ENCODE measurements at places on chromosomes 5 and 9.

- no peak for DNase-seq
Measured at GRCh38 chr9:132221941-132222340, 60.1 kb downstream of the NTNG2 start.

GRCh38 chr5:137872466-137872865 is 4.8 kb downstream of the MYOT start:
- DNase-seq: no peak

DNA sequence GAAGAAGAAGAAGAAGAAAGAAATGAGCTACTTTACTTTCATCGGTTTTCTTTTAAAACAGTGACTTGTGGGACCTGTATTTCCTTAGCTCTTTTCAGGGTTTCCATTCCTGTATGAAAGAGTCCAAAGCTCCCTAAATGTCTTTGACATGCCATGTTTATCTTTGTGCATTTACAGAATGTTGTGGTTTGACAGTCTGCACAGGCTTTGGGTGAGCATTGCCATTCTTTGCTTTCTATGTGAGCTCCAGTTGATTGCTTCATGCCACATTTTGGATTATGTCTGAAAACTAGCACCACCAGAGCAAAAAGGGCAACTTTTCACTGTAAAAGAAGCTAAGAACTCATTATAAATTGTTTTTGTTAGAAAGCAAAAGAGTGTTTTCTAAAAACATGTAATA is 733.4 kb downstream of the TLE4 start:
- DNase-seq: no peak

- no peak for DNase-seq
Measured at GRCh38 chr5:57658018-57658417, 175.4 kb upstream of the ACTBL2 start.

- DNase-seq: no peak
Measured at GRCh38 chr9:98993570-98993945, 49.9 kb downstream of the COL15A1 start.

- DNase-seq: no peak
Measured at GRCh38 chr5:116437922-116438578, 136.6 kb downstream of the SEMA6A start.

DNA sequence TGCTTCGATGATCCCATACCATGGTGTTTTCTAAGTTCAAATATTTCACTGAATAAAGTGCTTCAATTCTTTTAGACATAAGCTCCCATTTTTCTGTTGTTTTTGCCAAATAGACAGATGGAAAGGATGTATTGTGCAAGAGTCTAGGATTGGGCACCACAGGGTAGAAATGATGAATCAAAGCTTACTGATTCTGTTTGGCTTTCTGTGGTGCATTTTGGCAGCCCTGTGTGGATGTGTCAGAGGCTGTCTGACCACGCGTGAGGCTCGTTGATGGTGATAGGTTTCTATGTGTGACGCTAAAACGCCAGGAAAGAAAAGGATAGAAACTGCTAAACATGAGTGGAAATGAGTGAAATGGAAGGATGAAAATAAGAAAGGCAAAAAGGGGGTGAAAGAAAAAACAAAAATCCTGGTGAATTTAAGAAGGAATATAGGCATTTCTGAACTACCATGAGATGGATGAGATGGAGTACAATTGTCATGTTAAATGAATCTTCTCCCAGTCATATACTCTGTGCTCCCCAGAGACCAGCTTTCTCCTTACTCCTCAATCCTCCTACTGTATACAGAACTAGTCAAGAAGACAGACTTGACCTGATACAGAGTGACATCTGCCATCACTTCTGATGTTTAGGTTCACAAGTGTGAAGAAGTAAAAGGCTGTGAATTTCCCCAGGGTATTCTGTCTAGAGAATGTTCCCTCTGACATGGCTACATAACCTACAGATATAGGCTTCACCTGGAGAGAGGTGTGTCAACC is 54.4 kb downstream of the ANKH start:
- no peak for DNase-seq

DNA sequence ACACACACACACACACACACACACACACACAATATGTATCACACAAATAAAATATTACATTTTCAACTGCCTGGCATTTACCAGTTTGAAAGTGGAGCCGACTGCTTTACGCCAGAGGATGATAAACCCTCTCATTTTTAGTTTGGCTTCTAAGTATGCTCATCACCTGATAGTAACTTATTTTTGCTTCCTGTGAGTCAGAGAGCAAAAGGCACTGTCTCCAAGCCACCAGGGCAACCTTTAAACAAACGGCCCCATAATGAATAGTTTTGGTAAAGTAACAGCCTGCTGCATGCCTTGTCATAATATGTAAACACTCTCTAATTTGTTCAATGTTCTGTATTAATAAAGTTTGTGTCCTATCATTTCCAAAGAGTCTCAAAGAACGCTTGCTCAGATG is 26.9 kb downstream of the KLF4 start:
- no peak for DNase-seq

GRCh38 chr5:171157775-171158174 is 151.3 kb upstream of the TLX3 start:
- no peak for DNase-seq

- no peak for DNase-seq
Measured at GRCh38 chr5:154437281-154437965, 8.4 kb upstream of the SAP30L start.

GRCh38 chr5:17364987-17365810 is 132.8 kb upstream of the TAF11L2 start:
- no peak for DNase-seq

DNA sequence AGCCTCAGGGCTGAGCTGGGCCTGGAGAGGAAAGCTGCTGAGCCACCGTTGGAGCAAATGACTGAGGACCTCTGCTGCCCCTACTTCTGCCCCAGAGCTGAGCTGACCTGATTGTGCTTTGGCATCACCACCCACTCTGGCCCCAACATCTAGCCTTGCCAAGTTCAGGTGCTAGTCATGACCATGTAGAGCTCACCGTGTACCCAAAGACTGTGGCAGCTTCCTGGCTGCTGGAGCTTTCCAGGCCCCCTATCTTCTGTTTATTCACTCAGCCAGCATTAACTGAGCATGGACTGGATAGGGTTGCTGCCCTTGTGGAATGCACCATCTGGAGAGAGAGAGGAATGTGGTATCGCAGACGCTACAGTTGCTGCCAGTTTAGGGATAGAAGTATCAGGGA is 49.1 kb downstream of the JADE2 start:
- DNase-seq: no peak

- DNase-seq: no peak
Measured at GRCh38 chr9:76725011-76725546, 39.2 kb upstream of the PCA3 start.

GRCh38 chr9:137488327-137488653 is 29.2 kb upstream of the NSMF start:
- DNase-seq: no peak

DNA sequence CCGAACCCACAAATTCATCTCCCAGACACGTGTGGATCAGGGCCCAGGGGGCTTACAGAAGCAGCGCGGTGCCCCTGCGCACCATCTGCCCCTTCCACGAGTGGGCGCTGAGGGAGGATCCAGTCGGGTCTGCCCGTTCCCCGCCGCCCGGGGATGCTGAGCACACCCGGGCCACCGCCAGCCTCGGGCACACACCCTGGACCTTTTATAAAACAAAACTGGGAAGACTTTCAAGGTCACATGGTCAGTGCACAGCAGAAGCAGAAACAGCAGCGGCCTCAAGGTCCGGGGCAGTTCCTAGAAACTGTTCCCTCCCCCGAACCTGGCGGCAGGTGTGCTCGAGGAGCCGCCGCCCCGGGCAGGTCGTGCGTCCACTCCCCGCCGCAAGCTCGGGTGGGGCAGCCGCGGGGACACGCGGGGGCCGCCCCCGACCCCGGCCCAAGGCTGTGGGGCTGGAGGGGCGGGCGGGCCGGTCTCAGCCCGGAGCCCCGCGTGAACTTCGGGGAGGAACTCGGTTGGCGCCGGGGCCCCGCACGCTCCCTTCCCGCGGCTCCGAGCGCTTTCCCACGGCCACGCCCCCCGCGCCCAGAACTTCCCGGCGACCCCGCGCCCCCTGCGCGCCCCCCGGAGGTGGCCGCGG is 633 bp upstream of the PPP1R26 start:
- DNase-seq: peak; percentile 84

GRCh38 chr5:114678778-114679177 is 316.9 kb downstream of the KCNN2 start:
- DNase-seq: no peak

DNA sequence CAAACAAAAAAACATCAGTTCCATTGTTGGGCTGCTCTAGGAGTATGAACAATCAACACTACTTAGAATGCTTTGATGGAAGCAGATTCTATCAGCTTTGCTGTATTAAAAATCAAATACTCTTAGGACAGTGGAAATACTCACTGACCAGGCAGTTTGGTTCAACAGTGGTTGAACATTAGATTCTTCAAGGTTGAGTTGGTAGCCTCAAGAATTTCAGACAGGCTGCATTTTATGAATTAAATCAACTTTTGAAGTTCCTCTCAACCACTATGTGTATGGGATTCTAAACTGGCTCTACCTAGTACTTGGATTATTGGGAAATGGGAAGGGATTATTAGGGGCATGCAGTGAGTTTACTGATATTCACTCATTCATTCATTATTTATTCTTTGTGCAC is 35.0 kb downstream of the ACTBL2 start:
- DNase-seq: no peak

- no peak for DNase-seq
Measured at GRCh38 chr9:132384376-132384775, 22.3 kb downstream of the TTF1 start.

DNA sequence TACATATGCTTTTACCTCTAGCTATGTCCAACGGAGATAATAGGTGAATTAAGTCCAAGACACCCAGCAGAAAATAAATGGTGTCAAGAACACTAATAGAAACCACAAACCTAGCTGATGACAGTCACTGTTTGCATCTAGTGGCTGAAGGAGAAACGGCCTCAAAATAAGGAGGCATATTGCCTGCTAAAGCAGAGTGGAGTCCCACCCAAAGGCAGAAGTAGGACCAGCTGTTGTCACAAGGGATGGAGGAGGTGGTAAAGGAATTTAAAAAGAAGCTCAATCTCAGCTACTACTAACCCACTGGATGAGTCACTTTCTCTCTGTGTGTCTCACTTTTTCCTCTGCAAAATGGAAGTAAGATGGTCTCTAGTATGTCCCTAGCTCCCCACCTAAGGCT is 224.3 kb downstream of the GRIA1 start:
- no peak for DNase-seq

- DNase-seq: no peak
Measured at GRCh38 chr9:121404906-121405305, 34.9 kb upstream of the STOM start.

- no peak for DNase-seq
Measured at GRCh38 chr5:83513491-83513890, 41.9 kb downstream of the VCAN start.

DNA sequence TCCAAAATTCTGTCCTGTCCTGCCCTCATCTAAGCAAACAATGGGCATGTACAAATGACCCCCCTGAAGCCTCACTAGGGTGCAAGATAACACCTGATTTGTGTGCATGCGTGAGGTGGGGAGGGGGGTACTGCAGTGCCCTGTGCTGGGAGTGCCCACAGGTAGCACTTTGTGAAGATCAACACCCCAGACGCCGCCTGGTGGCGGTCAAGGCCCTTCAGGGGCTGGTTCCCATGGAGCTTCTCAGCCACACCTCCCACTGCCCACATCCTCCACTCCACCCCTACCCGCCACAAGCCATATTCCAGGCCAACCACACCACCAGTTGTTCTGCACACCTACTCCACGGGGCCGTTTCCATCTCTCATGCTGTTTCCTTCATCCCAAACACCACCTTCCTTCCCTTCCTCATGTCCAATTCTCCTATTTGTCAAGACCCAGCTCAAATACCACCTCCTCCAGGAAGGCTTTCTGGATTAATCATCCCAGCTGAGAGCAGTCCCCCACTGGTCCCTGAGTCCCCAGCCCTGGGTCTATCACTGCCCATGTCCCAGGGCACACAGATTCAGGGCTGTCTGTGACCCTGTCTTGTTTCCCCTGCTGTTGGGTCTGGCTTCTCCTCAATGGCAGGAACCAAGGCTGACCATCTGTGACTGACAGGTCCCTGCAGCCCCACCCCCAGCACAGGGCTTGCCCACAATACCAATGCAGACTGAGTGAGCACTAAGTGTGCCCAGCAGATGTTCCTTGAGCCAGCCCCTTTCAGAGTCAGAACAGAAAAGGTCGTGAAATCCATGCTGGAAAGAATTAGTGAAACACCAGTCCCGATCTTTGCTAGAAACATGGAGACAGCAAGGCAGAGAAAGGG is 178.4 kb downstream of the PAX5 start:
- DNase-seq: peak; percentile 75

DNA sequence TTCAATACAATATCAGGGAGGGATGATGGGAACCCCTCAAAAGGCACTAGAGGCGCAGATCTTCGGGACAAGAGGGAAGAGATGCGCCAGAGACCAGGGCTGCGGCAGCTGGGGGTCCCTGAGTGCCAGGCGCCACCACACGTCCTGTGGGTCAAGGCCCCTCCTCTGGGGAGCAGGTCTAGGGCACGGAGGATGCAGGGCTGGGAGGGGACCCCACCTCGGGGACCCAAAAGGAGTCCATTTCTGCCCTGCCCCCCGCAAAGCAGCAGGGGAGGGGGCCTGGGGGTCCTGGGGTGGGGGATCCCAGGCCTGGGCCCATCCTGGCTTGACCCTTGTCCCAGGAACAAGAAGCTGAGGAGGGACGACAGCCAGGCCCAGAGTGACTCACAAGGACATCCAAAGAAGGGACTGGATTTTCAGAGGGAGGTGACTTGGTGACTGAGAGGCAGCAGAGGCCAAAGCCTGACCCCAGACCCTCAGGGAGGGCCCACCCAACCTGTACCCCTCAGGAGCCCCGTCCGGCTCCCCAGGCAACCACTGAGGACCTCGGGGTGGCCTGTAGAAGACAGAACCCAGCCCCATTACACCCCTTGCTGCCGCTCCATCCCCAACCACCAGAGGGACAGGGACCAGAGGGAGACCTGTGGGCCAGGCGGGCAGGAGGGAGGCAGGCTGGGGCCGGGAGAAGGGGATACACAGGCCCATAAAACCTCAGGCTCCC is 54.2 kb downstream of the LRSAM1 start:
- peak; percentile 59 for DNase-seq

GRCh38 chr5:89343666-89344065 is 460.7 kb upstream of the MEF2C start:
- peak; percentile 56 for DNase-seq

GRCh38 chr5:67426961-67427849 is 230.6 kb upstream of the CD180 start:
- DNase-seq: no peak

- DNase-seq: no peak
Measured at GRCh38 chr9:133968428-133968827, 23.7 kb downstream of the VAV2 start.

GRCh38 chr9:18456624-18457237 is 17.2 kb upstream of the ADAMTSL1 start:
- no peak for DNase-seq

DNA sequence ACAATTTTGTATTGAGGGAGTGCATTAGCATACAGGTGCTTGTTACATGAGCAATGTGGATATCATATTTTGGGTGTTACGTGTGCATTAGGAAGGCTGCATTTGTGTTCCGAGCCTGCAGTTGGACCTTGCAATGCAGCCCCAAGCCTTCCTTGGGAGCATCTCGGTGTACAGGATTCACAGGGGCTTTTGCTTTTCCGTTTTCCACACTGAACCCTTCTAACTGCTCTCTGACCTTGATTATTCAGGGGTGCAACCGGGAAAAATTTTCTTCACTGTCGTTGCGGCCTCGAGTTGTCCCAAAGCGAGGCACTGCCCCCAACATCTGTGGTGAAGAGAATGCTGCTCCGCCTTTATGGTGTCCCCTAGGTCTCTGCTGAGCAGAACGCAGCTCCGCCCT is 80.1 kb upstream of the PLEKHG4B start:
- DNase-seq: no peak

GRCh38 chr5:77339337-77339890 is 128.9 kb downstream of the PDE8B start:
- no peak for DNase-seq
